Foreskin fibroblast (primary cell): ENCODE measurements at places on chromosomes 6 and 20.

GRCh38 chr6:151576633-151577032, 82.8 kb downstream of the CCDC170 start:
- no peak for DNase-seq

DNA sequence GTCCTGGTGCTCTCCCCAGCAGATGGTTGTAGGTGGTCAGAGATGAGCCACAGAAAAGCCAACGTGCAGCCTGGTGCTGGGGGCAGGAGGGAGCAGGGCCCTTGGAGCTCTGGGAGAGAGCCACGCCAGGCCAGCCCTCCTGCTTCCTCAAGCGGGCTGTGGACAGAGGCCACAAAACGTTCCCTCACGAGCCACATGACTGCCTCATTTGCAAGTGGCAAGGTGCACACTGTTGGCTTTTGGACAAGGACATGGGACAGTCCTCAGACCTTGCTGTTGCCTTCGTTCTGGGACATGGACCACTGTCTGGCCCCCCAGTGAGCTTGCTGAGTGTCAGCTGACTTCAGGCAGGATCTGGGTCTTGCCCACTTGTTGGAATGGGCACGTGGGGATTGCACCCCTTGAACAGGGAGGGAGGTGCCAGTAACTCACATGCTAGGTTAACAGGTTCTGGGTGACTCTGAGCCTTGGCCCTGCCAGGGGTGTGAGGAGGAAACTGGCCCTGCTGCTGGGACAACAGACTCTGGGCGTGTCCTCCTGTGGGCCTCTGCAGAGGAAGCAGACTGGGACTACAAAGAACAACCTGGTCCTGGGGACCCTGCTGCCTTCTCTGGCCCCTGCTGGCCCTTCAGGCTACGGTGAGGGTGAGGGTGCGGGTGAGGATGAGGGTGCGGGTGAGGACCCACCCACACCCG, 2.6 kb downstream of the SLCO4A1 start:
- DNase-seq: no peak

DNA sequence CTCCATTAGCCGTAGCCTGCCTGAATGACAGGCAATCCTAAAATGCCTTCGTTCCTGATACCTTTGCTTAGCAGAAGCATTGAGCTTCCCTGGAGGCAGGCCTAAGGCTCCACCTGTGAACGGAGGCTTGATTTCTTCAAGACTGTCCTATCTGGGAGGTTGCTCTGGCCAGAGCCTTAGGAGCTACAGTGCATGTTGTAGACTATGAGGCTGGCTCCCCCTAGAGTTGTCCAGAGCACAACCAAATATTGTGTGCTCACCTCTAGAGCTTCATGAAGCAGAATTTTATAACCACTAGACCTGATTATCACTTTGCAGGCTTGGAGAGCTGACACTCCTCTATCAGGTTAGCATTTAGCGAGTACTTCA, 217.8 kb downstream of the MAFB start:
- no peak for DNase-seq

DNA sequence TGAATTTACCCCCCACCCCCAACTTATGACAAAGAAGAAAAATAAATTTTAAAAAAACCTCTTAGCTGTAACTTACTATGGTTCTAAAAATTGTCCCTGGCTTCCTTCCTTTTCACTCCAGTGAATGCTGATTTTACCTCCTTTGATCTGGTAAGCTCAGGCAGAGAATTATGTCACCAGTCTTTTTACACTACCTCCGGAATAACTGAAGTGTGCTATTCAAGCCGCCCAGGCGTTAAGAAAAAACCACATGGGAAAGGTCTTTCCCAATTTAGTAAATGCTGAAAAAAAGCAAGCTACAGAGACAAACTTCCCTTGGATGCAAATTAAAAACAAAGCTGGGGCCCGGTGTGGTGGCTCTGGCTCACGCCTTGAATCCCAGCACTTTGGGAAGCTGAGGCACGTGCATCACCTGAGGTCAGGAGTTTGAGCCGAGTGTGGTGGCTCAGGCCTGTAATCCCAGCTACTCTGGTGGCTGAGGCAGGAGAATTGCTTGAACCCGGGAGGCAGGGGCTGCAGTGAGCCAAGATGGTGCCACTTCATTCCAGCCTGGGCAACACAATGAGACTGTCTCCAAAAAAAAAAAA, 12.4 kb downstream of the SNX5 start:
- DNase-seq: no peak

DNA sequence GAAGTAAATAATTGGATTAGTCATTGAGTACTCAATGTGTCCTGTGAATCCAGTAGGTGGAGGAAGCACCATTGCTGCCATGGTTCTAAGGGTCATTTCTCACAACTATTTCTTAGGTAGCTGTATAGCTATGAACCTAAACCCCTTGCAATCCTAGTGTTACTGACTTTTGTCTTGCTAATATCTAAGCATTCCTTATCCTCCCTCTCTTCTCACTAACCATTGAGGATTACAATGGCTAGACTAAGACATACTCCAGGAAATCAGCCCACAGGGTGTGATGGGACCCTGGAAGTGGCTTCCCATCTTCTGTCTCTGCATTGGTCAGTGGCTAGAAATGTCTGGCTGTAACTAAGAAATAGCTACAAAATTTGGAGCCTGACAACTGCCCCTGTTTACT, 27.3 kb upstream of the FOXA2 start:
- no peak for DNase-seq
